ENCODE measurements at places on chromosomes 12 and 14. TPM values are rescaled to one million over a fixed set of nuclear protein-coding genes. Genes with fewer than 3 reads are reported as not detected.

GRCh38 chr14:33610121-33610520 is 340.8 kb downstream of the EGLN3 start:
- no peak for DNase-seq

The ATP23 gene
- total RNA-seq: 6.1 TPM

The FGFR1OP2 gene
- 94.2 TPM for total RNA-seq

The KNTC1 gene
- total RNA-seq: 27.2 TPM

DNA sequence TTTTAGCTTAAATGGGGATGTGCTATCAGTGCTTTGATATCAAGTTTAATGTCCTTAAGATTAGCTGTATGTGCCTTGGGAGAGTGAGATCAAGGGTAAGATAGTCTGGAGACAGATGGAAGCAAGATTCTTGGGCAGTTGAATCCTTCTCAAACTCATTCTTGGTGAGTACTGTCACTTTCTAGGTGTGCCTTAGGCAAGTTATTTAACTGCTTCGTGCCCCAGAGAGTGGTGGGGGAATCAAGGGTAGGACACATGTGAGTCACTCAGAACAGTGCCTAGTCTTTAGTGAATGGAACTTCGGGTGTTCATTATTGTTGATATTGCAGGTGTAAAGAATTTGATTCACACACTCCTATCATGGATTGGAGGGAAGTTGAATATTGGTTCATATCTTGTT is 803.7 kb downstream of the DIO2 start:
- no peak for DNase-seq

The CCDC175 gene
- not detected for total RNA-seq

GRCh38 chr14:33790996-33791395 is 159.9 kb downstream of the EGLN3 start:
- no peak for DNase-seq

DNA sequence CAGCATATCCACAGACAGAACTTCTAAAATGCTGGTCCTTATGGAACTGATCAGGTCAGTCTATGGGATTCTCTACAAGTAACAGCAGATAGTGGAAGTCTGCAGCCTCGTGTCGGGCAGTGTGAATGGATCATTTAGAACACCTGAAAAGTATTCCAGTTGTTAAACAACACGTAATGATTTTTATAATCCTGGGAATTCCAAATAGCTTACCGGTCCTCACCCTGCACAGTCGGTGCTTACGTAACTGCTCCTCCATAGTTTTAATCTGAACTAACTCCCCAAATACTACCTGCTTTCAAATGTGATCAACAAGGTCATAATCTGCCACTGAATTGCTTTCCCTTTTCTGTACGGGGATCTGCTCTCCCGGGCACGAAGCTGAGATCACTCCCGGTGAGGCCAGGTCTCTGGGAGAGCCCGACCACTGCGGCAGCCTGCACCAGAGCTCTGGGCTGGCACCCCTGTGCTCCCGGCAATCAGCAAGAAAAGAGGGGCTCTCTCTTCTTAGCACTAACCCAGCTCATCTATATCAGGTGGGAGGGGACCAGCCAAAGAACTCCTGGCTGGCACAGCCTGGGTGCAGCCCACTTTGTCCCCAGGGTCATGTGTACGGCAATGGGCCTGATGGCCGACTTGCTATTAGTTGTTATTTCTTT is 157.0 kb downstream of the FOXN3 start:
- no peak for DNase-seq

DNA sequence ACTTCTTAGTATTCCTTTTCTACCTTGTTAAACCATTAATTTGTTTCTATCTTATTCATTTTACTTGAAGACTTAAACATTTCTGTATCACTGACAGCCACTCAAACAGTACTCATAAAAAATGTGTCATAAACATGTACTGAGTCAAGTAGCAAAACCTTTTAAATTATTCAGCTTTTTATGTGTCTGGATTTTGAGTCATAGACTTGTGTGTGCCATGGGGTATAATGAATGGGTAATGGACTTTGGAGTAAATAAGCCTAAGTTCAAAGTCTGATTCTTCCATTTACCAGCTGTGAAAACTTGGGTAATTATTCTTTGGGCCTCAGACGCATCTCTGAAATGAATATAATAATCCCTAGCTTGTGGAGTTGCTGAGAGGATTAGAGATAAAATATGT is 199.0 kb downstream of the RAD51B start:
- DNase-seq: peak; percentile 46

GRCh38 chr14:77369285-77369684 is 7.6 kb downstream of the TMED8 start:
- no peak for DNase-seq

DNA sequence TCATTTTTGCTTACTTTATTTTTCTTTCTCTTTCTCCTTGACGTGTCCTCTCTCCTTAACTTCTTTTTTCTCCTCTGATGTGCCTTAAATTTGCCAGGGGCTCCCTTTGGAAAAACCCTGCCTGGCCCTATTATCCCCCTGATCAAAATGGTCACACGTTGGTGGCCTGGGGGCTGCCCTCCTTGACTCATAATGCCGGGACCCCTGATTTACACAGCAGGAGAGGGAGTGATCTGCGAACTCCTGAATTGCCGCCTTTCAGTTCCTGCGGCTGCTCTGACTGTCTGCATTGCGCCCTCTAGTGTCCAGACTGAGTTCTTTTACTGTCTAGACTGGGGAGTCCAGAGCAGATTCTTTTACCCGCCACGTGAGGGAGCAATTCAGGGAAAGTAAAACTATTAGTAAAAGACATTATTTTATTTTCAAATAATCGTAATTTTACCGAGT is 44.8 kb upstream of the GZMB start:
- peak; percentile 76 for DNase-seq

- no peak for DNase-seq
These were observed 32.7 kb upstream of the RAB21 start for GRCh38 chr12:71721783-71722505.

- no peak for DNase-seq
These were observed 42.1 kb downstream of the AK7 start for GRCh38 chr14:96434040-96434439.

DNA sequence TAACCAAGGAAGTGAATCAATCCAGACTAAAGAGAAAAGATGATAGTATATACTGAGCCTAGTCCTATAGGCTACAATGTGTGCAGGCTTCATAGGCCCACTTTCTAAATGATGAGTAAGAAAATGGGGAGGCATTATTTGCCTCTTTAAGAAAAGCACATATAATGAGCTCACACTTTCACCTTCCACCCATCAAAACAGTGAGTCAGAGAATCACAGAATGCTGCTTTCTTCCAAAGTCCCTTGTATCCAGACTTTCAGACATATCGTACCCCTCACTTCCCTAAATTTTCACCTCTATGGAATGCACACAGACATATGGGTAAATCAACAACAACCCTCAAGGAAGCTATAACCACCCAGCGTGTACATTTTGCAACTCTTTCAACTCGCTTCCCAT is 286.4 kb upstream of the PRKD1 start:
- no peak for DNase-seq

The DIO2 gene
- 23.2 TPM for total RNA-seq

The ETFBKMT gene
- total RNA-seq: 1.7 TPM

The OXA1L gene
- total RNA-seq: 57.9 TPM

- no peak for DNase-seq
These were observed 125.6 kb upstream of the FGD4 start for GRCh38 chr12:32273712-32274111.

GRCh38 chr12:104138797-104139152 is 765 bp upstream of the NFYB start:
- peak; percentile 53 for DNase-seq

- no peak for DNase-seq
These were observed 222.4 kb upstream of the AMIGO2 start for GRCh38 chr12:47302111-47302671.

DNA sequence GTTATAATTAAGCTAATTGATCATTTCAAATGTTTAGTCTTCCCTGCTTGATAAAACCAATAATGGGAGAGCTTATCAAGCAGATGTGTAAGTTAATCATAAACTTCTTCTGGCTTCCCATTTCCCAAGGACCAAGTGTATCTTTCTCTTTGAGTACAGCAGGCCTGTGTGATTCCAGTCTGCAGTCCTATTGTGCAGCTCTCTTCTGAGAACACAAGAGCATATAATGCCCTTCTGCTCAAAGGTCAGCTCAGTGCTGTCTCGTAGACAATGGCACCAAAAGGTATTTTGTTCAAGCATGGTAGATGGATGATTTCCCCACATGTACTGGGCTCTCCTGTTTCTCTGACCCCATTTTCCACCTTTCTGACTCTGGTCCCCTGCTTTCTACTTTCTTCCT is 101.8 kb upstream of the DYRK2 start:
- no peak for DNase-seq

- no peak for DNase-seq
These were observed 183.0 kb downstream of the SLC15A5 start for GRCh38 chr12:16094437-16094836.

DNA sequence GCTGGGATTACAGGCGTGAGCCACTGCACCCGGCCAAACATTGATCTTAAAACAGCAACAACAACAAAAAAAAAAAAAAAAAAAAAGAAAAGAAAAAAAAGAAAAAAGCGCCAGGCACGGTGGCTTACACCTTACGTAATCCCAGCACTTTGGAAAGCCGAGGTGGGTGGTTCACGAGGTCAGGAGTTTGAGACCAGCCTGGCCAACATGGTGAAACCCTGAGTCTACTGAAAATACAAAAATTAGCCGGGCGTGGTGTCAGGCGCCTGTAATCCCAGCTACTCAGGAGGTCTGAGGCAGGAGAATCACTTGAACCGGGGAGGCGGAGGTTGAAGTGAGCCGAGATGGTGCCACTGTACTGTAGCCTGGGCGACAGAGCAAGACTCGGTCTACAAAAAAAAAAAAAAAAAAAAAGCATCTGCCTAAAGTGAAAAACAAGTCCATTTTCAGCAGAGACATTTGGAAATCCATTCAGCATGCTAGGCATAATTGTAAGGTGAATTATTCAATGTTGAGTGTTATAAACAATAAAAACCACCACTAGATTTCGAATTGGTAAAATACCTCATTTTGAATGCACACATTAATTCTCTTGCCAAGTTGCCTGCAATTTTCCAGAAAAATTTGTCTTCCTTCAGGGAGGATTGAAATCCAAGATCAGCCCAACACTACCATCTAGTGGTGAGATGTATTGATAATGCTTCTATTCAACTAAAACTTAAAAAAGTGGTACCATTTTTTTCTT is 8.0 kb upstream of the CERS5 start:
- DNase-seq: no peak

GRCh38 chr14:102055181-102055901 is 31.5 kb downstream of the HSP90AA1 start:
- DNase-seq: peak; percentile 60

DNA sequence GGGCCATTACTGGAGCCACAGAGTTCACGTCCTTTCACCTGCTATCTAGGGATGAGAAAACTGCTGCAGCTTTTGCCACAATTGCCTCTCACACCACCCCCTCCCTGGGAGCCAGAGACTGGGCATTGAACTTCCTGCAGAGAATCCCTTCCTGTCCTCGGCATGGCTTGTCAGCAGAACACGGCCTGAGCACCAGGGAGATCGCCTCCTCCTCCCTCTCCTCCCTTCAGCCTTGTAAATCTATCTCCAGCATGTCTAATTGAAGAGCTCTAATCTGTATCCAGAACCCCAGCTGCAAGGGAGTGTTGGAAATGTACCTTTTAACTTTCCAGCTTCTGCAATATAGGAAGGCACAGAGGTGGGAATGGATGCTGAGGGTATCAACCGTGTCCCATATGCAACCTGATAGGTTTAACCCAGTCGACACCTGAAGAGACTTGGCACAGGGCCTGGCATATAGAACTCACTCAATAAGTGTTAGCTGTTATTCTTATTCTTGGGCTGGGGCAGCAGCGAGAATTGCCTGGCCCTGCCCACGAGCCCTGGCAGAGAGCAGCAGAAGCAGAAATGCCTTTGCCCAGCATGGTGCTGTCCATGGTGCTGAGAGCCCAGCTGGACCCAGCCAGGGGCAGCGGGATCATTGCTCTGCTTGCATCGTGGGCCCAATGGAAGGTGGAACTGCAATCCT is 26.8 kb downstream of the TMEM63C start:
- peak; percentile 90 for DNase-seq

- peak; percentile 57 for DNase-seq
These were observed 25.2 kb downstream of the SLC24A4 start for GRCh38 chr14:92348154-92348553.

- no peak for DNase-seq
These were observed 105.3 kb downstream of the GRIP1 start for GRCh38 chr12:66573605-66574004.

The TCL1A gene
- total RNA-seq: not detected

- DNase-seq: peak; percentile 43
These were observed 8.8 kb upstream of the CLECL1 start for GRCh38 chr12:9741726-9742125.

GRCh38 chr14:49484180-49484579 is 102.0 kb downstream of the RPS29 start:
- no peak for DNase-seq

GRCh38 chr14:23321572-23322547 is 603 bp downstream of the PABPN1 start:
- peak; percentile 52 for DNase-seq

- no peak for DNase-seq
These were observed 48.1 kb downstream of the TMTC1 start for GRCh38 chr12:29735604-29736003.

The FAIM2 gene
- total RNA-seq: 14.3 TPM

- peak; percentile 95 for DNase-seq
These were observed at the start of gene ALKBH2 for GRCh38 chr12:109093022-109093918. Gene ALKBH2 (minus strand): TSS chr12:109093472. CDS start chr12:109092786, 686 bp downstream.

DNA sequence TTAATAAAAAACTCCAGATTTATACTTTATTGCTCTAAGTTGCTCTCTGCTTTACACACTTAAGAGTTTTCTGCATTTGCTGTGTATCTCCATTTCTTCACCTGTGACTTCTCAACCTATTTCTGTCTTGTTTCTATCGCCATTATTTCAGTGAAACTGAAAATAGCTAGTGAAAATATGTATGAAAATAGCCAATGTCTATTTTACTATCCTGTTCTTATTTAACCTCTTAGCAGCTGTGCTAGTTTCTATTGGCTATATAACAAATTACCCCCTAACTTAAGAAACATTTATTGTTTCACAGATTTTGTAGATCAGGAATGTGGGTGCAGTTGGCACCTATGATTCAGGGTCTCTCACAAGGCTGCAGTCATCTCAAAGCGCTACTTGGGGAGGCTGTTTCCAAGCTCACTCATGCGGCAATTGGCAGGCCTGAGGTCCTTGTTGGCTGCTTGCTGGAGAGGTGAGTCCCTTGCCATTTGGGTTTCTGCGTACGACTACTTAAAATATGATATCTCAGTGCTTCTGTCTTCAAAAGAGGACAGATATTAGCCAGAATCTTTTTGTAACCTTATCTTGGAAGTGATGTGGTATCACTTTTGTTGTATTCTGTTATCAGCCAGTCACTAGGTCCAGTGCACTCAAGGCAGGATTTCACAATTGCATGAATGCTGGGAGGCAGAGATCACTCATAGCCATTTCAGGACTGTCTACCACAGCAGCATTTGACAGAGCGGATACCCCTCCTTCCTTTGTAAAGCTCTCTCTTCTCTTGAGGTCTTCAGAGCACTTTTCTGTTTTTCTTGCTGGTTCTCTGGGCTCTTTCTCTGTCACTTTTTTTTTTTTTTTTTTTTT is 7.2 kb downstream of the ERC1 start:
- DNase-seq: no peak

- DNase-seq: no peak
These were observed 30.6 kb downstream of the TMEM132D start for GRCh38 chr12:129873111-129873832.
